ENCODE measurements at places on chromosomes 2 and 18. TPM values are rescaled to one million over a fixed set of nuclear protein-coding genes. Genes with fewer than 3 reads are reported as not detected.

Gene DLX2
- total RNA-seq, result 0.92 TPM

Gene HTR2B
- not detected for total RNA-seq

Gene GKN1
- total RNA-seq, result not detected

Gene CLIP4
- 18.6 TPM for total RNA-seq

Gene PTPRM
- 22.3 TPM for total RNA-seq

Gene TMEM169
- total RNA-seq, result 3.2 TPM

Gene TUBA3E
- not detected for total RNA-seq

Gene CCDC102B
- total RNA-seq, result 0.92 TPM

Gene TANC1
- 34.1 TPM for total RNA-seq

Gene CAPN14
- 4.0 TPM for total RNA-seq

Gene EVA1A
- total RNA-seq, result 26.4 TPM

Gene UGT1A1
- 0.28 TPM for total RNA-seq

Gene APOB
- total RNA-seq, result not detected

Gene RGPD4
- total RNA-seq, result not detected

Gene ZC3H15
- 64.8 TPM for total RNA-seq

Gene CPO
- not detected for total RNA-seq

Gene FEV
- not detected for total RNA-seq

Gene NPAS2
- 7.2 TPM for total RNA-seq

Gene RAB17
- total RNA-seq, result 0.85 TPM

Gene PROKR1
- total RNA-seq, result not detected

Gene TDRD15
- not detected for total RNA-seq

Gene GAD1
- not detected for total RNA-seq

Gene RND3
- 50.6 TPM for total RNA-seq

Gene ITGB6
- 58.6 TPM for total RNA-seq

Gene EPHA4
- total RNA-seq, result 10.1 TPM

Gene VIT
- not detected for total RNA-seq
